Stimulated activated CD4-positive, alpha-beta T cell treated with anti-CD3 and anti-CD28 coated beads, TNF-alpha, amount 100 ng/mL, for 1 hour (primary cell): ENCODE measurements at places on chromosomes 5 and 9.

GRCh38 chr5:134289509-134290113 is 63.7 kb upstream of the PPP2CA start:
- no peak for DNase-seq

DNA sequence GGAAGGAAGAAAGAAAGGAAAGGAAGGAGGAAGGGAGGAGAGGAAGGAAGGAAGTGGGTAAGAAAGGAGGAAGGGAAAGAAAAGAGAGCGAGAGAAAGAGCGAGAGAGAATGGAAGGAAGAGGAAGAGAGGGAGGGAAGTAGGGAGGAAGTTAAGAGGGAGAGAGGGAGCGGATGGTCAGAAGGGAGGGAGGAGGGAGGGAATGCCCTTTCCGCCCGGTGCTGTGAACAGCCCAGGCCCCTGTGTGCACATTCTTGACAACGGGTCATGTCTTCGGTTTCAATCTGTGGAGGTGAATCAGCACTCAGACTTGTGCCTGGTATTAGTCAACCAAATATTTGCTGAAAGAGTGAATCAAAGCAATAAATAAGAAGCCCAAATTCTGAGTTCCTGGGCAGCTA is 39.2 kb downstream of the PRUNE2 start:
- DNase-seq, result no peak

DNA sequence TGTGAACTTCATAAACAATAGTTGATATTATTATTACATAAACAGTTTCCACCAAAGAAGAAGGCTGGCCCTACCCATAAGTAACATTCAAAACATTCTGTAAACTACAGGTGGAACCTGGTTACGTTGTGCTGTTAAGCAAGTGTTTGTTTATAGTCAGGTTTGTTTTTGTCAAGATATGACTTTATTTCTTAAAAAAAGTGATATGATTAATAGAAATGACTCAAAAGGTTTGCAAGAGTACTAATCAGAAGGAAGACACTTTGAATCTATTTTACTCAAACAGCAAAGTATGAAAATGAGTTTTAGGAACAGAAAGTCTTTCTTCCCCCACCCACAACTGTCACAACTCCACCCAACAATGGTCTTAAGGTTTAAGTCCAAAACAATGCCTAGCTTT is 220.8 kb downstream of the PLK2 start:
- no peak for DNase-seq

DNA sequence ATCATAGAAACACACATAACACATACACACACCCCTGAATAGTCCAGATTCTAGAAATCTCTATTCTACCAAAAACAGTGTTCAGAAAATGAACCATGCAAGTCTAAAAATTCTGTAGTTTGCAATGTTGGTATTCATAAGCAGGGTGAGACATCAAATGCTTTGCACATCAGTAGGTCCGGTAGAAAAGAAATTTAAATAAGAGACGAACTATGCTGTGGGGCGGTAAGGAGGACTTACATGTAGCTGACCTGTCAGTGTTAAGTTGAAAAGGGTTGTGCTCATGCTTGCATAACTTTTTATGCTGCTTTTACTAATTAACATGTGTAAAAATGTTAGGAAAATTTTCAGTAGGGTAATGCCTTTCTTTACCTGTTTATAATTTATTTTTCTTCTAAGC is 409.1 kb downstream of the KIAA0825 start:
- DNase-seq, result no peak

DNA sequence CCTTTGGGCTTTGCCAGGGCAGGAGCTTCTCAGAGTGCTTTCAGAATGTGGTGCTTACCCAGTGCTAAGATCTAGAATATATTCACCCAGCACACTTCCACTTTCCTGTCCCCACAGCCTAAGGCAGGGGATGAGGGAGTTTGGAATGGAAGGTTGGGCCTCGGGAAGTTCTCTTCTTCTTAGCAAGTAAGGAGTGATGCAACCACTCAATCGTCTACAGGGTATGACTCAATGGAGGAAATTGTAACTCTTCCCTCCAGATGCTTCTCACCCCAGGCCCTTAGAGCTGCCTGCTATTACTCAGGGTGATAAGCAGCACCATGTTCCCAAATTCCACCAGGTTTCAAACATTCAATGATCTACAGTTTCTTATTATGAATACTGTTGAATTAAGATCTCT is 30.8 kb upstream of the AGGF1 start:
- DNase-seq, result no peak

DNA sequence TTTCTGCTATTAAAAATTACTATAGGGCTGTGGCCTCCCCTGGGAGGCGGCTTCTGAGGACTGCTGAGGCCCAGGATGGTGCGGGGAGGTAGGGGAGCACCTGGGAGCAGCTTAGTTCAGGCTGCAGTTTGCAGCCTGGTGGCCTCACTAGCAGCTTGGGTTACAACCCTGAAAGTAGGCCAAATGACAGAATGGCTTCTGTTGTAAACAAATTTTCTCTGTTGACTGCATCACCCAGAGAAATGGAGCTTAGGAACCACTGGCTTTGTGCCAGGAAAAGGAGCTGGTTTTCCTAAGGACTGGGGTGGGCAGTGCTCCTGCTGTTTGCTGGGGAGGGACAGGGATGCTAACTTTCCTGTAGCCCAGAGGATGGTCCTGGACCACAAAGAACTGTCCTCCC is 130.3 kb downstream of the ENTREP1 start:
- DNase-seq, result no peak

- no peak for DNase-seq
Observed at GRCh38 chr9:5695860-5696259, 67.0 kb downstream of the RIC1 start.

GRCh38 chr5:100708645-100709171 is 173.5 kb downstream of the FAM174A start:
- DNase-seq, result no peak

GRCh38 chr5:23025629-23026233 is 172.6 kb upstream of the CDH12 start:
- DNase-seq, result no peak

- DNase-seq, result no peak
Observed at GRCh38 chr9:22108581-22109370, 99.7 kb upstream of the CDKN2B start.

DNA sequence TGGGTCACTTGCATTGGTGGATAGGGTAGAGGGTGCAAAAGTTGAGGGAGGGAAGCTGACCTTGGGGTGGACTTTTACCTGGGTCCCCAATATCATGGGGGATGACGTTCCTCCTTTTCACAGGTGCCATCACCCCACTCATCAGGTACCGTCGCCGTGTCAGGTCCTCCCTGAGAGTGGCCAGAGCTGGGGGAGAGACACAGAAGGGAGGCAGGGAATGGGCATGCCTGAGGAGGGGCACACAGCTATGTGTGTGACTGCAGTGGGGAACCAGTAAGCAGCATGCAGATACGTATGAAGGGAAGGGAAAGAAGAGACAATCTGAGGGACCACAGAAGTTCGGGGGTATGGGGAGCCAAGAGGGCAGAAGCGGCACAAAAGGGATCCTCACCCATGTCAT is 6.5 kb downstream of the CREB3 start:
- no peak for DNase-seq

- DNase-seq, result no peak
Observed at GRCh38 chr5:32311404-32312196, 1.1 kb downstream of the MTMR12 start.

- DNase-seq, result no peak
Observed at GRCh38 chr5:76763136-76763535, 47.2 kb downstream of the F2R start.
